ENCODE measurements at places on chromosomes 2 and 18. TPM values are rescaled to one million over a fixed set of nuclear protein-coding genes. Genes with fewer than 3 reads are reported as not detected.

DNAJC5G gene
- total RNA-seq, result not detected

UGT1A4 gene
- total RNA-seq, result 0.12 TPM

FNDC4 gene
- total RNA-seq, result 3.7 TPM

IL1R1 gene
- 43.5 TPM for total RNA-seq

PCARE gene
- total RNA-seq, result not detected

Measured in A549 treated with Mapracorat at 1 μM for 4 hours (cell line).